ENCODE measurements at places on chromosomes 2 and 18.

DNA sequence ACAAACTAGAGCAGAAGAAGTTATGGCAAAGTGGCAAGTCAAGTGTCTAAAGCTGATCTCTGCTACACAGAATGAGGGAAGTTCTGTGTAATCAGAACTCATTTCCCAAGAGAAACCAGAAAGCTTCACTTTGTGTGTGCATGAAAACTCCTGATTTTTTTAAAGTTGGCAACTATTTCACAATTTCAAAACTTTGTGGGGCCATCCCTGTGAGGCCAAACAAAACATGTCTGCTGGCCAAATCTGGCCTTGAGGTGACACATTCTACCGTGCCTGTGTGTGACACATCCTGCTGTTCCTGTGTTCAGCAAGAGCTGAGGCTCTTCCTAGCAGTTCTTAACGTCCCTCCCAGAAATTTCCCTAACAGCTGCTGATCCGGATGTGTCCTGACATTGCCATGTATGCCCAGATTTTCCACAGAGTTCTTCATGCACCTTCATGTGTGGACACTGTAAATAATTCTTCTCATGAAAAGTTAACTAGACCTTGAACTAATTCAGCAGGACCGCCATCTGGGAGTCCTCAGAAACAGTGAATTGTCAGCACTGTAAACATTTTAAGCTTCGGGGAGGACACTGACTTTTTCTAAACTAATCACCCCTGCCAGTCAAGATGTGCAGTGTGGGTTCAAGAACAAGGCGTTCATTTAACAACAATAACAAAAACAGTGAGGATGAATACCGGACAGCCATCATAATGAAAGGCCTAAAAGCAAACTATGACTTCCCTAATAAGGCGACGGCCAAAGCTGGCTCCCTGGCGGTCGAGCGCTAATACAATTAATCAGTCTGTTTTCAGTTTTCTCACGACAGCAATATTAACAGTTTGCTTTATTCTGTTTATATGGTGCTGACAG, 99.0 kb downstream of the PLEKHM3 start:
- no peak for DNase-seq

DNA sequence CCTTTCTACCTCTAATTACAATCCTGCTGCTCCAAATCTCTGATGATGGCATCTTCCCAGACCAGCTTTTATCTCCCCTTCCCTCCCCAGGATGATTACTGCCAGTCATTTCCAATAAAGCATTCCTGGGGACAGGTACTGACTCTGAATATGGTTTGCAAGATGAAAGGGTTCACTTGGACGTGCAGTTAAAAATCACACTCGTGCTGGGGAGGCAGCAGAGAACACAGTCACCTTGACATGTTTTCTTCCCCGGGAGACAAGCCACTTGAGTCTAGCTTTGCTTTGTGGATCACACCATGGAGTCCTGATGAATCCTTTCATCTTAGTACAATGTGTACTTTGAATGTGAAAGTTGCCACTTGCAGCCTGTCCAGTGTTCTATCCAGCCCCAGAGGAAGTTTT, 175.0 kb downstream of the ALPK2 start:
- no peak for DNase-seq

GRCh38 chr2:216905649-216906329, 45.9 kb upstream of the TNP1 start:
- DNase-seq = no peak

GRCh38 chr2:150027164-150027563, 439.6 kb upstream of the MMADHC start:
- DNase-seq = no peak

GRCh38 chr2:29703336-29703735, 218.1 kb downstream of the ALK start:
- no peak for DNase-seq

GRCh38 chr2:148565272-148565894, 79.2 kb upstream of the EPC2 start:
- no peak for DNase-seq

DNA sequence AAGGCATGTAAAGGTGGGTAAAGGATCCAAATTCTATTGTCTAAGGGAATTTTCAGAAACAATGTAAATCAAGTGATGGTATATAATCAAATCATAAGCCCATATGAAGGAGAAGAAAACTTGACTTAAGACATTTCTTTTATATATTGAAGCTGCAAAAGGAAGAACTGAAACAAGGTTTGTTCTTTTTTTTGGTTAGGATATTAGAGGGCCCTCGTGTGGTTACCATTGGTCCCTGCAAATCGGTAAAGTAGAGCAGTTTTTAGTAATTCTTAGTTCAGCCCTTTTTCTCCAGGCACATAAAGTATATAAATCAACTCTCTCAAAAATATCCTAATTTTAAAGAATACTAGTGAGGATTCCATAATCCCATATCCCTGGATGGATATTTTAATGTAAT, 105.6 kb upstream of the STK17B start:
- no peak for DNase-seq

- no peak for DNase-seq
These were observed 76.6 kb upstream of the GRB14 start for GRCh38 chr2:164697688-164698461.

GRCh38 chr18:48049757-48050156, 119.3 kb upstream of the SMAD2 start:
- no peak for DNase-seq

DNA sequence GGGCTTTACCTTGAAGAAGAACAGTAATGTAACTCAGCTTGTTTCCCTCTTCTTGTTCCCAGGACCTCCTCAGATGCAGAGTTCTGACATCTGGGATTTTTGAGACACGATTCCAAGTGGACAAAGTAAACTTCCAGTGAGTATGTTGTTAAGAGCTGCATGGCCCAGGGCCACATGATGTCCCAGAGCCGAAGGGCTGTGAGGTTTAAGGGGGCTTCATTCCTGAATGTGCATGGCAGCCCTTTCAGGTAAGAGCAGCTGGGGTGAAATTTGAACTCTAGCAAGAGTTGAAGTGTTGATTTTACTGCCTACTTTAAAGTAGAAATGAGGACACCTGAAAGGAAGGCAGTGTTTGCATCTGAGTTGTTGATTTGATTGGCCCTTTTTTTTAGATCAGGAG, 13.3 kb downstream of the CHMP1B start:
- DNase-seq = no peak

GRCh38 chr2:20877960-20878359, 55.1 kb upstream of the LDAH start:
- DNase-seq = no peak

GRCh38 chr18:25805323-25805722, 285.1 kb downstream of the SS18 start:
- no peak for DNase-seq

GRCh38 chr18:10387399-10387798, 67.0 kb upstream of the APCDD1 start:
- no peak for DNase-seq

DNA sequence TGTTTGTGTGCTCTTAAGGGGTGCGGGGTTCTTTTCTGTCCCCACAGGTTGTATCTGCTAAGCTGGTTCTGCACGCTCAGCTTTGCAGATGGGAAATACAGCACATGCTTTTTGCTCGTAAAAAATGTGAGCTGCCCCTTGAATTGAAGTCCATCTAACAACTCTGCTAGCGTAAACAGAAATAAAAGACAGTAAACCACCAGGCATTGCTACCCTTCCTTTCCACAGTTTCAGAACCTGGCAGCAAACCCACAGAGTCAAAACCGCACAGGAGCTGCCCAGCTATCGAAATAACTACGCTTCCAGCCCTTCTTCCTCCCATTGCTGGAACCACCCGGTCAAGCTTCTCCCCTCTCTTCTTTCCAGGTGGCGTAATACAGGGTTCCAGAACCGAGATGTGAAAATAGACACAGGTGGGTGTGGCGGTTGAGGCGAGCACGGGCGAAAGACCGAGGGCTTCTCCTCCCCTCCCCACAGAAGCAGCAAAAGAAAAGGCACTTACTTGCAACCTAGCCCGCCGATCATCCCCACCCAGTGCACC, 479 bp downstream of the SCN9A start:
- no peak for DNase-seq

DNA sequence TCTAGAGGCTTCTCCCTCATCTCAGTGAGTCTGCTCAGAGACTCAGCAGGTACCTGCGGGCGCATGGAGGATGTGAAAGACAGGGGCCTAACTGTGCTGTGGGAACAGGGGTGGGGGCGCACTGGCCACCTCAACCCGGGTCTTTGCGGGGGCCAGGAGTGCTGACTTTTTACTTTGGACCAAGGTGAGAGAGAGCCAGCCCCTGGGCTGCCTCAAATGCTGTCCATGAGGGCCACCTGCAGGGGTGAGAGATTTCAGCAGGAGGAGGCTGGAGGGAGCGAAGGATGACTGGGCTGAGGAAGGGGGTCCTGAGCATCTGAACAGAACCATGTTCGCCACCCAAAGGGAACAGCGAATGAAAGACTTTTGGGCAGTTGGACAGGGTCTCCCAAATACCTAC, 129.4 kb downstream of the TNS1 start:
- DNase-seq = no peak

GRCh38 chr2:62427146-62427545, 78.8 kb downstream of the TMEM17 start:
- no peak for DNase-seq

GRCh38 chr2:239598011-239598731, 197.4 kb upstream of the HDAC4 start:
- DNase-seq = no peak

DNA sequence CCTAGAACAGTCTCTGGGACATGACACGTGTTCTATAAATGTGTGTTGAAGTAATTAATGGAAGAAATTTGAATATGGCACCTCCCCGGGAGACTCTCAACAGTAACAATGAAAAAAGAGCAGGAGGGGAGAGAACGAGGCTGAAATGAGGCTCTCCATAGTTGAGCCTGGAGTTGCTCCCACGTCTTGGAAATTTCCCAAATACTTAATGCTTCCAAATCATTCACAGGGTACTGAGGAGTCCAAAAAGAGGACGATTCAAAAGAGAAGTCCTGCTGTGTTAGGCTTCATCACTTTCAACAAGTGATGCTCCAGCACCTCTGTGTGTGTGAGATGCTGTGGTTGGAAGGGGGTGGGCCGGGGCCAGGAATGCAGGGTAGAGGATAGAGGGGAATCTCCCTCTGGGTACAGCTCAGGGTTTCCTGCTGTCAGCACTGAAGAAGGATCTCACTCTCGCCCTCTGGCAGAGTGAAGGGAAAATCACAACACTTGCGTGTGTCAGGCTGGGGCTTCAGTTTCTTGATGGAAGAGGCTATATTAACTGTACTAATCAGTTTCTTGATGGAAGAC, 18.1 kb upstream of the ZNF407 start:
- no peak for DNase-seq

DNA sequence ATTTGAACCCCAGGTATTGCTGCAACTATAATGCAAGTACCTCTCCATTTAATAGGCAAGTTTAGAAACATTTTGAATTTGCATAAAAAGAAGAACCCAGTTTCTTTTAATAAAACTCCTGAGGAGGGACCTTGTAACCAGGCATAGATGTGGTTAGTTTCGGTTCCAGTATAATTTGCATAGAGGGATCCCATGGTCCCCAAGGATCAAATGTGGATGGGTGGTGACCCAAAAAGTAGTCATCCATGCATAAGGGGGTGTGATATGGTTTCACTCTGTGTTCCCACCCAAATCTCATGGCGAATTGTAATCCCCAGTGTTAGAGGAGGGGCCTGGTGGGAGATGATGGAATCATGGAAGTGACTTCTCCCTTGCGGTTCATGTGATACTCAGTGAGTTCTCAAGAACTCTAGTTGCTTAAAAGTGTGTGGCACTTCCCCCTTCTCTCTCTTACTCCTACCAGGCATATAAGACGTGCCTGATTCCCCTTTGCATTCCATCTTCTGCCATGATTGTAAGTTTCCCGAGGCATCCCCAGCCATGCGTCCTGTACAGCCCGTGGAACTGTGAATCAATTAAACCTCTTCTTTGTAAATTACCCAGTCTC, 40.2 kb upstream of the SKA1 start:
- DNase-seq = no peak

DNA sequence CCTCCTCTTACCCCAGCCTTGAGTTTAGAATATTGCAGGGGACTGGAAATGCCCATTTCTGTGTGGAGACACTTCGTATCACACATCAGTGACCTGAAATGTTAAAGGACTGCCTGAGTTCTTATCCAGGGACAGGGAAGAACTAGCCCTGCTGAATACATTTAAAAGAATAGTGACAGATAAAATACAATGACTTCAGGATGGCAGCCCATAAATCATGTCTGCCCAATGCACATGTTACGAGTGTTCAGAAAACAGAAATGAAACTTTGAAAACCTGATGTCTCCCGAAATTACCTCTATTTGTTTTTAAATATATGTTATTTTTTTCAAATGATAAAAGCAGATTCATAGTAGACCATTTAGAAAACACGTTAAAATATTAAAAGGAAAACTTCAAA, 22.3 kb upstream of the RAB12 start:
- no peak for DNase-seq

DNA sequence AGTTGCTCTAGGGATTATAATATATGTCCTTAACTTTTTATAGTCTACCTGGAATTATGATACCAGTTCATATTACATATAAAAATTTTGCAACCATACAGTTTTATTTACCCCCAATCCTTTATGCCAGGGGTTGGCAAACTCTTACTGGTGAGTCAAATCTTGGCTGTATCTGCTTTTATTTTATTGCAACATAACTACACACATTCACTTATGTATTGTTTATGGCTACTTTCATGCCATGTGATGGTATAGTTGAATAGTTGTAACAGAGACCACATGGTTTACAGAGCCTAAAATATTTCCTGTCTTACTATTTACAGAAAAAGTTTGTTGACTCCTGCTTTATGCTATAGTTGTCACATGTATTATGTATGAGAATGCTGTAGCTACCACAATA, 25.8 kb upstream of the DLX2 start:
- DNase-seq = no peak

DNA sequence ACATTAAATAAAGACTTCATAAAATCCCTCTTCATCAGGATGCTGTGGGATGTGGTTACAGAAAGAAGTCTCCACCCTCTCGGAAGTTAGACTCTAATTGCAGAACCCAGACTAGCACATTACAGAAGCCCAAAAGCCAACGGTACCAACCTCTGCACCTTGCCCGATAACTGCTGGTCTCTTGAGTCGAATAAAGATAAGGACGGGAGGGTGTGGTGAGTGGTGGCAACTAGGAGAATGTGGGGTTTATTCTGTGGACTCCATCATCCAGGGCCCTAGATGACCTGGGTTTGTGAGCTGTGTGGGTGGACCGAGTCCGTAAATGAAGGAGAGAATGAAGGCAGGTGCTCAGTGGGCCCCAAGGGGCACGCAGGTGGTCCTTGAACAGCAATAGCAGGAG, 462.8 kb upstream of the ID2 start:
- no peak for DNase-seq

- no peak for DNase-seq
These were observed 610 bp downstream of the SPC25 start for GRCh38 chr2:168889635-168890005.

- DNase-seq = no peak
These were observed 25.6 kb downstream of the DNMT3A start for GRCh38 chr2:25316101-25316500.

DNA sequence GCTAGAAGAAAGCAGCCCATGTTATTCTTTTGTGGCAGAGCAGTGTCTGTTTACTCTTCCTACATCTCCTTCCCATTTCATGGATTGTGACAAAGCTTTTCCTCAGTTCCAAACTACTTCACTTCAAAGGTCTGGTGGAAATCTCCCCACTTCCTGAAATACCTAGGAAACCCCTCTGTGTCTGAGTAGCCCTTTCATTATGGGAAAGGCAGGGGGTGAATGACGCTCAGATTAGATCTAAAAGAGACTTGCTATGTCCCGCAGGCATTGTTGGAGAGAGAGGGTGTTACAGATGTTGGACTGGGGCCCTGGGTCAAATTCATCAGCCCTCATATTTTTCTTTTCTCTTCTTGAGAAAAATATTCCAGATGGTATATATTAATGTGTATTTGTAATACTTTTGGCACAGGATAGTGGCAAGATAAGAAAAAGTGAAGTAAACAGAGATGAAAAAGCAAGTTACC, 675.0 kb downstream of the IRS1 start:
- no peak for DNase-seq

GRCh38 chr2:108396845-108397244, 19.1 kb downstream of the SULT1C4 start:
- DNase-seq = no peak
